ENCODE measurements at places on chromosomes 11 and 22.

DNA sequence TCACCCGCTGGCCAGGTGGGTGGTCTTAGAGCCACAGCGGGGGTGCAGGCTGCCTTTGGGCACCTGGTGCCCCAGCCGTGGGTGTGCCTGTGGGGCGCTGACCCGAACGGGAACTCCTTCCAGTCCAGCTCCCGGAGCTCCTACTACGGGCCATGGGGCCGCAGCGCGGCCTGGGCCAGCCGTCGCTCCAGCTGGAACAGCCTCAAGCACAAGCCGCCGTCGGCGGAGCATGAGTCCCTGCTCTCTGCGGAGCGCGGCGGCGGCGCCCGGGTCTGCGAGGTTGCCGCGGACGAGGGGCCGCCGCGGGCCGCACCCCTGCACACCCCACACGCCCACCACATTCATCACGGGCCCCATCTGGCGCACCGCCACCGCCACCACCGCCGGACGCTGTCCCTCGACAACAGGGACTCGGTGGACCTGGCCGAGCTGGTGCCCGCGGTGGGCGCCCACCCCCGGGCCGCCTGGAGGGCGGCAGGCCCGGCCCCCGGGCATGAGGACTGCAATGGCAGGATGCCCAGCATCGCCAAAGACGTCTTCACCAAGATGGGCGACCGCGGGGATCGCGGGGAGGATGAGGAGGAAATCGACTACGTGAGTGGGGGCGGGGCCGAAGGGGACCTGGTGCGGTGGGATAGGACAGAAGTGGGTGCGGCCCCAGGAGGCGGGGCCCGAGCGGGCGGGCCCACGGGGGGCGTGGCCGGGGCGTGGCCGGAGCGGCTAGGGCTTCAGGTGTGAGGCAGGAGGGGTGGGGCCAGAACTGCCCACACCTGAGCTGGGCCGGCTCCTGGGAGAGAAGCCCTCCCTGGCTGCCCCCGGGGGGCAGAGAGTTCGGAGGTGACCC, 91.5 kb downstream of the CACNA1I start:
- no peak for DNase-seq

GRCh38 chr11:10885703-10886363, 28.0 kb upstream of the ZBED5 start:
- DNase-seq, result peak; percentile 84

DNA sequence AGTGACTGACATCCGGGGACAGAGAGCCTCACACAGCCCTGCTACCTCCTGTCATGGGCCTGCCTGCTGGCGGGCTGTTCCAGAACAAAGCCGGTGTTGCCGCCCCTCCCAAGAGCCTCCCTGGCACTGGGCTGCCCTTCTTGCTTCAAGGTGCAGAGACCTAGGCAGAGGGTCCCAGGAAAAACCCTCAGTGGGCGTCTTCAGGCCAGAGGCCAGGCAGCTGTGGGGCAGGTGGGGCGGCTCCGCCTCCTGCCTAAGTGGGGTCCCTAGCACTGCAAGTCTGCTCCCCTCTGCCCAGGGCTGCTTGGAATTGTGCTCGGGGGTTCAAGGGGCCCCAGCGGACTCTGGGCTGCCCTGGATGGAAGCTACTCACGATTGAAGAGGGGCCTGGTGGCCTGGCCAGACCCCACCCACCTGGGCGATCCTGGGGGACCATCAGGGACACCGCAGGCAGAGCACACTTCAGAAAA, 20.4 kb upstream of the GNB1L start:
- DNase-seq, result no peak

DNA sequence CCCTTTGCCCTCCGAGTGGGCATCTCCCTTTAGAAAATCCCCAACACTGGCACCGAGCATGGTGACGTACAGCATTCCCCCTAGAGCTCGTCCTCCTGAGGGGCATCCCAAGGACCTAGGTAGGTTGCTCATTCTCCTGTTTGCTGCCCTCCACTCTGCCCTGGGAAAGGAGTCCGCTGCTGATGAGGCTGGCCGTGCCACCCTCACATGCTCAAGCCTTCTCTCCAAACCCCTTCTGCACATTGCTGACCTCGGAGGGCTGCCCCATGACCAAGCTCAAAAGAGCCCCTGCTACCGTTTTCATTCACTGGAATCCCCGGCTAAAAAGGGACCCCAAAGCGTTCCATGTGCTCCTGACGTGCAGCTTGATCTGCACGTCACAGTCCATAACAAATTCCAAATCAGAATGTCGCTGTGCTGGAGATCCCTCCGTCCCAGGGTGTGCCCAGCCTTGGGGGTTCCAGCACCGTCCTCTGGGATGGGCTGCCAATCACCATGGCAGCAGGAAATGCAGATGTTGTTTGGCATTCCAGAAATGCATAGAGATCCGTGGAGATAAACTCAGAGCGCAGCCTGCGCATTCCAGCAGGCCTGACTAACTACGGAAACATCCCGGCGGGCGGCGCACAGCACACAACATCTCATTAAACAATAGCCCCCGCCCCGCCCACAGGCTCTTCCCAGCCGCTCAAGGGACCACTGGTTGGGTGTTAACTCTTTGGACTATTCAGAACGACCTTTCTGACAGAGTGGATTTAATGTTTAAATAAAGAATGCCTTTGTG, 26.3 kb upstream of the GNB1L start:
- peak; percentile 96 for DNase-seq

DNA sequence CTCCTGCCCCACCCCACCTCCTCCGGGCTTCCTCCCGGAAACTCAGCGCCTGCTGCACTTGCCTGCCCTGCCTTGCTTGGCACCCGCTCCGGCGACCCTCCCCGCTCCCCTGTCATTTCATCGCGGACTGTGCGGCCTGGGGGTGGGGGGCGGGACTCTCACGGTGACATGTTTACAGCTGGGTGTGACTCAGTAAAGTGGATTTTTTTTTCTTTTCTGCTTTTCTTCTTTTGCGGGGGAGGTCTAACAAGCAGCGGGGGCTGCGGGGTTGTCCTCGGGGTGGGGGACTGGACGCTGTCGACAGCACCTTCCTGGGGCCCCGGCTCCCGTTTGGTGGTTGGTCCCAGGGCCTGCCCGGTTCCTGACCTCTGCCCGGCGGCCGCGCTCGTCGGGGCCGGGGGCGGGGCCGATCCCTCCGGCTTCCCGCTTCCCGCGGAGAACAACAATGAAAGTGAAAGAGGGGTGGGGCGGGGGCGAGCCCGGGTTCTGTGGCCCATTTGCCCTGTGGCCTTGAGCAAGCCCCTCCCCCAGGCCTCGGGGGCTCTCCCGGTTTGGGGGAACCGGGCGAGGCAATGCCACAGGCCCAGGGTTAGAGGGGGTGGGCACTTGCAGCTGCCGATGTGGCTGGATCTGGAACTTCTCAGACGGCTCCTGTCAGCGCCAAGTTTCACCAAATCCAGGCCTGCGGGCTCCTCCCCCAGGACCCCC, 975 bp upstream of the MDK start:
- DNase-seq, result peak; percentile 20

GRCh38 chr22:49582181-49582580, 245.5 kb downstream of the BRD1 start:
- no peak for DNase-seq

- no peak for DNase-seq
These were observed 38.3 kb downstream of the KCNJ4 start for GRCh38 chr22:38416621-38417251.

- no peak for DNase-seq
These were observed 33.8 kb downstream of the SLN start for GRCh38 chr11:107677924-107678631.

DNA sequence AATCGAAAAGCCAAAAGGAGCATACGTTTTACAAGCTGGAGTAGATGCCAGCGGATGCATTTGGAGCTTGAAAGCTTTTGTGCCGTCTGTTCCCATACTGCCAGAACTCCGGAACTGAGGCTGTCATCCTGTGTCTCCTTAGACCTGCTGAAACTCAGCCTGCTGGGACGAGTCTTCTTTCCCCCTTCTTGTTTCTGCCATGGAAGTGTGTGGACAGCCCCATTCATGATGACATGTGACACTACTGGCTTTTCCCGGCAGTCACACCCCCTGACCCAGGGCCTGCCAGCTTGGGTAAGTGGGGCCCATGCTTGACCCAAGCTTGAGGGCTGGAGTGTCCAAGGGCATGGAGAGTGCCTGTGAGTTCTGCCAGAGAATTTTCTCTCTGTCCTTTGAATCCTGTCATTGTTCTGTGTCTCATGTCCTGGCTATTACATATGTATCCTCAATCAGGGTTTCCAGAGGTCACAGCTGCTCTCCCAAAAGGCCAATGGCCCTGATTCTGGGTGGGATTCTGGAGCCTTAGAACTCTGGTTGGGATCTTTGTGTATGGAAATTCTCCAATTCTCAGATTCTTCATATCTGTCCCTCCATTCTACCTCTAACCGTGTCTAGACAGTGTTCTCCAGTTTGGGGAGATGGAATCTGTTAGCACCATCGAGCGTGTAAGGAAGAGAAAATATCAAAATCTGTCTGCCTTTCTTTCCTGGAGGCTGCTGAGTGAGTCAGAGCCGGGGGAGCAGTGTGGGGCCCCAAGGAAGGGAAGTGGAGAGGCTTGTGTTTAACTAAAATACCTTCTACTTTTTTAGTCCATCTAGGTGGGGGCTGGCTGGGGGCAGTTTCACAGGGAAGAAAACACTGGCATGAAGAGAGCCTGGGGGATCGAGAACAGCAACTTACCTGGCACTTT, 73.2 kb downstream of the KIAA1671 start:
- DNase-seq, result peak; percentile 60

GRCh38 chr11:44994753-44995152, 44.1 kb upstream of the TP53I11 start:
- no peak for DNase-seq

DNA sequence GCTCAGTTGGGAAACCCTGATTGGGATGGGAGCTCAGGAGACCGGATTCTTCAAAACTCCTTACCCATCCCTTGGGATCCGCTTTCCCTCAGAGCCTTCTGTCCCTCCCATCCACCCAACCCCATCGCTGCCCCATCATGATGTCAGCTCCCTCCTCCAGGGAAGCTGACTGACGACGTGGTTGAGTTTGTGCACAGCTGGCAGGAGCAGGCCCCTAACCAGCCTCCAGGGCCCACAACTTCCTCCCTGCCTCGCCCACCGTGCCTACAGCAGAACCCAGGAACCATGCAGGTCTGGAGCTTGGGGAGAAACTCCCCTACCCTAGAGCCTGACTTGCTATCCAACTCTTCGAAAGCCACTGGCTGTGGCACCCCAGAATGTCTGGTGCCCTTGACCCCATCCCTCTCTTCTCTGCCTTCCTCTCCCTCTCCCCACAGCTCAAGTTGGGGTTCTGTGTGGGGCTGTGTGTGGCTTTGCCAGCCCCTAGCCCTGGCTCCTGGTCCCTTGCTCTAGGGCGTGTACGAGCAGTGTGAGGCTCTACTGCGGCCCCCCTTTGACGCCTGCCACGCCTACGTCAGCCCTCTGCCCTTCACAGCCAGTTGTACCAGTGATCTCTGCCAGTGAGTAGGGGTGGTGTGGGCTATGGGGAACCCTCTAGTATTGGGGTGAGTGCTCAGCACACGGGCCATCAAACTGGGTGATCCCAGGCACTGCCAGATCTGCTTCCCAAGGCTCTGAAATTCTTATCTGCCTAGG, 11.1 kb downstream of the OTOG start:
- DNase-seq, result no peak

DNA sequence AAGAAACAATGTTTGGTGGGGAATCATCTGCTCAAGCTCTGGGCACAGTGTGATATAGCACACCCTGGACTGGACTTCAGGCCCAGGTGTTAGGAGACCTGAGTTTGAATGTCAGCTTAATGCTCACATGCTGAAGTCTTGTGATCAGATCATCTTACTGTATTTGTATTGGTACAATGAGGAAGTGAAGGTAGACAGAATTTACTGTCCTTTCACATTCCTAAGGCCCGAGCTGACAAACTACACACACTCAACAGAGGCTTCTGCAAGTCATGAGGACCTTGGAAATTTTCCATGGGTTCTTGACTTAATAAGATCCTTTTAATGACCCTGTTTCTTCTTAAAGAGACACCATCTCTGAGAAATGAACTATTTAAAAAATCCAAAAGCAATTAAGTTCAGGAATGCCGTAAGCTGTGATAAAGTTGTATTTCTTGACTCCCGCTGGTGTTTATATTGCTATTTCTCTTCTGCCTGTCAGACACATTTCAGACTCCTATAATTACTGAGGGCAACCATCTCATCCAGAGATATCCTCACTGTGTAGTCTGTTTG, 802.0 kb downstream of the DLG2 start:
- no peak for DNase-seq

DNA sequence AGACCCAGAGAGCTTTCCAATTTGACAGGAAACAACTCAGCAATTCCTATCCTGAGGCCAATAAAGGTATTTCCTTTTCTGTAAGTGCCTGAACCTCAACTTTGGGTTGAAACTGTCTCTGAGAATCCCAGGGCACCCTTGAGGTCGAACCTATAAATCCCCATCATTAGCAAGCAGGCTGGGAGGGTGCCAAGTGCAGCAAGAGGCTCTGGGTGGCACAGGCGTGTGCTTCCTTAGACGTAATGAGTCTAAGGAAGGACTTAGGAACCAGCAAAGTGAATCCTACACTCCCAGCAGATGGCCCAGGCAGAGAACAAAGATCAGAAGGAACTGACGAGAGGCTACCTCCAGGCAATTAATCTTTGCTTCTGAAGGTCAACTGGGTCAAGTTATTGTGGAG, 234.3 kb upstream of the NARS2 start:
- DNase-seq, result no peak

DNA sequence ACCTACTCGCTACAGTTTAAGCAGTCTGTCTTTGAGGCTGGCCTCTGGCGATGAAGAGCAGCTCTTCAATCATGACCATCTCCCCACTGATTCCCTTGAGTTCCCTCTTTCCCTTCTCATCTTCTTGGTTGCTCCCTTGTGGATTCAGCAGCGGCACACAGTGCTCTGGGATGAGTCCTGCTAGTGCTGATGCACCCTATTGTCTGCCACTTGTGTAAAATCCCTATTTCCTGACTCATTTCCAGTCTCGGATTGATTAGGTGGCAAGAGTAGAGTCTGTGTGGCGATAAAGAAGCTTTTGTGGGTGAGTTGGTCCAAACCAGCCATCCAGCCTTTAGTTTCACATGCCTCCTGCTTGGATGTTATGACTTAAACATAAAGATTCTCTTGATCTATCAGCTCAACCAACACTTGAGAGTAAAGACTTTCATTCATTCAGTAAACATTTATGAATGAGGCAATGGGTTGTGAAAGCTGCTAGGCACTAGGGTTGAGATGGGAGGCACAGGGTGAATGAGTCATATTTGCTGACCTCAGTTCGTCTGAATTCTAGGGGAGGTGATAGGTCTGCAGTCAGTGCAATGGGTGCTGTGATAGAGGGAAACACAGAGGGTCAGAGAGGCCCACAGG, 219.4 kb upstream of the RAG2 start:
- DNase-seq, result no peak

GRCh38 chr11:72525466-72525865, 91.1 kb upstream of the CLPB start:
- DNase-seq, result no peak

- DNase-seq, result peak; percentile 75
These were observed 65.6 kb downstream of the LDLRAD3 start for GRCh38 chr11:36009473-36009872.

DNA sequence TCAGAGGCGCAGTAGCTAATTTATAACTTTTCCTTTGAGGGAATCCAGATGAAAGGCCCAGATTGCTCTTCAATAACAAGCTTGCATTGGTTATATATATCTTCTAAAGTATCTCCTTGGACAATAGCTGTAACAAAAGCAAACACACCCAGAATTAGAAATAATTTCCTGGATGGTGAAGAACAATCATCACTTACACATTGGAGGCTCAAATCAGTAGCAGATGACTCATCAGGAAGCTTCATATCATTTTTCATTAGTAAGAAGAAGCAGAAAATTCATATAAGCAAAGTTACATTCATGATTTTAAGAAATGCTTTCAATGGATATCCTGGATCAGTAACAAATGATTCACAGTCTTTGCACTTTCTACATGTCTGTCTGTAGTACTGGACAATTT, 173.6 kb upstream of the CCDC90B start:
- no peak for DNase-seq

All from astrocyte of the spinal cord (primary cell).